ENCODE measurements at places on chromosomes 1 and 21. TPM values are rescaled to one million over a fixed set of nuclear protein-coding genes. Genes with fewer than 3 reads are reported as not detected.

- H3K36me3 ChIP-seq, result no peaks in the 10 kb centered on the region
- no peaks in the 10 kb centered on the region for H3K4me1 ChIP-seq
- DNase-seq, result no peak
- H3K27me3 ChIP-seq, result no peaks in the 10 kb centered on the region
- H3K27ac ChIP-seq, result no peak overlapping the region
These were observed 120.3 kb downstream of the PPIAL4G start for GRCh38 chr1:148362626-148363438.

GRCh38 chr1:205543351-205544301, 39.2 kb downstream of the CDK18 start:
- H3K36me3 ChIP-seq, result no peaks in the 10 kb centered on the region
- no peaks in the 10 kb centered on the region for H3K4me1 ChIP-seq
- no peak overlapping the region for H3K27ac ChIP-seq
- no peaks in the 10 kb centered on the region for H3K27me3 ChIP-seq
- no peak overlapping the region for H3K4me3 ChIP-seq

DNA sequence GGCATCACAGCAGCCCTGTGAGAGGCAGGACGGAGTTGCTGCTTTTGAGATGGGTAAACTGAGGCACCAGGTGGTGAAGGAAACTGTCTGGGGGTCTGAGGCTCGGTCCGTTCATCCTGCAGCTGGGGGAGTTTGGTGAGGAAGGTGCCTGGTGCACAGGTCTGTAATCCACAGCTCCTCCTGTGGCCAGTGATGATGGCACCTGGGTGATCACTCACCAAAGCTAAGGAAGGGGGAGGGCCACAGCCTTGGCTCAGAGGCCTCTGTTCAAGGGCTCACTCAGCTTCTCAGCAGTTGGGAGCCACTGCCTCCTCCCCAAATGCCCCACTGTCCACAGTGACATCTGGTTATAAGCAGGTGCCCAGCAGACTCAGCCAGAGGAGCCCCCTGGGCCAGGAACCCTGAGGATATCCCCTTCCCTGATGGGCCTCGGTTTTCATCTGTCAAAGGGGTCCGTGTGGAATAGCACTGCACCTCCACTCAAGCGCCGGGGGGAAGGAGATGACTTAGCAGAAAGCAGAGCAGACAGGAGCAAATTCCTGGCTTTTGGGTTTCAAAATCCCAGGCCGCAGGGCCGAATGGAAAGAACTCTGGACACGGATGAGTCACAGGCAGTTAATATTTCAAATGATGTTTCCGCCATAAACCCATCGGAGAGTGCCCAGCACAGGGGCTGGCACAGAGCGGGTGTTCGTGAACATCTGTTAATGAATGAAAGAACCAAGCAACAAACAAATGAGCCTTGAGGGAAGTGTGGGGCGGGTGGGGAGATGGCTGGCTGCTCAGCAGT, 82.8 kb downstream of the DMRTB1 start:
- no peaks in the 10 kb centered on the region for H3K27me3 ChIP-seq
- H3K4me3 ChIP-seq, result no peak overlapping the region
- no peak overlapping the region for H3K27ac ChIP-seq
- H3K4me1 ChIP-seq, result no peaks in the 10 kb centered on the region
- no peak for DNase-seq

DNA sequence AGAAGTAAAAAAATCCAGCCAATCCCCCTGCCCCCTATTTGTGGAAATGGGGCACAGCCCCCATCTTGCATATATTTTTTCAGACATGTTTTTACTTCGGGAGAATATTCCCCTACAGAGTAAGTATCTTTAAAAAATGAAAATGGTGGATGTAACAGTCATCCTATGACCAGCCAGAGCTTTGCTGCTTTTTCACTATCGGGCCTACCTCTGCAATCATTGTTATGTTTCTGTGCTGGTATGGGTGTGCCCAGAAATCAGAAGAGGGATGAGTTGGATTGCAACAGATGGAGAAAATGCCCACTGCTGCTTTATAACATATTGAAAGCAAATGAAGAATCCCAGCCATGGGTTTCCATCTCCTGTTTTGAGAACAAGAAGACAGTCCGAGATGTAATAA, 2.9 kb downstream of the CD247 start:
- H3K4me1 ChIP-seq, result no peaks in the 10 kb centered on the region
- DNase-seq, result no peak
- no peak overlapping the region for H3K27ac ChIP-seq
- H3K36me3 ChIP-seq, result no peaks in the 10 kb centered on the region

DNA sequence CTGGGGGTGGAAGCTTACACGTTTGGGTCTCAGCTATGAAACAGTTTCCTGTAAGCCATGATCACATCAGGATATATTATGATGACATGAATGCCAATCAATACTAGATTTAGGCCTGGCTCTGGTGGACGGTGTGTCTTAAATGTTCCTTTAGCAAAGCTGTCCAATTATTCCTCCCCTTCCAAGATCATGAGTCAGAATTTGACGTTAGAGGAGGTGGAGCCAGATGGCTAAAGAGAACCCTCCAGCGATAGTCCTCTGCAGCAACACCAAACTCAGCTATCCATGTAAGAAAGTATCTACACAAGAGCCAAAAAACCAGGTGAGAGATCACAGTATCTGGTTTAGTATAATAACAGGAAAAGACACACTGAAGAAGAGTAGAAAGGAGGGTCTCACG, 47.8 kb downstream of the PACC1 start:
- H3K4me1 ChIP-seq, result no peaks in the 10 kb centered on the region
- DNase-seq, result no peak
- H3K27ac ChIP-seq, result no peak overlapping the region
- H3K27me3 ChIP-seq, result no peaks in the 10 kb centered on the region
- no peak overlapping the region for H3K4me3 ChIP-seq
- no peaks in the 10 kb centered on the region for H3K36me3 ChIP-seq

- DNase-seq, result no peak
- no peaks in the 10 kb centered on the region for H3K27me3 ChIP-seq
- no peak overlapping the region for H3K4me3 ChIP-seq
- H3K36me3 ChIP-seq, result no peaks in the 10 kb centered on the region
- no peak overlapping the region for H3K27ac ChIP-seq
- no peaks in the 10 kb centered on the region for H3K4me1 ChIP-seq
These were observed 35.6 kb downstream of the LRRIQ3 start for GRCh38 chr1:74162333-74162732.

GRCh38 chr1:78060857-78061563, 15.2 kb downstream of the GIPC2 start:
- H3K4me1 ChIP-seq, result no peaks in the 10 kb centered on the region
- no peaks in the 10 kb centered on the region for H3K36me3 ChIP-seq
- H3K27me3 ChIP-seq, result no peaks in the 10 kb centered on the region

DNA sequence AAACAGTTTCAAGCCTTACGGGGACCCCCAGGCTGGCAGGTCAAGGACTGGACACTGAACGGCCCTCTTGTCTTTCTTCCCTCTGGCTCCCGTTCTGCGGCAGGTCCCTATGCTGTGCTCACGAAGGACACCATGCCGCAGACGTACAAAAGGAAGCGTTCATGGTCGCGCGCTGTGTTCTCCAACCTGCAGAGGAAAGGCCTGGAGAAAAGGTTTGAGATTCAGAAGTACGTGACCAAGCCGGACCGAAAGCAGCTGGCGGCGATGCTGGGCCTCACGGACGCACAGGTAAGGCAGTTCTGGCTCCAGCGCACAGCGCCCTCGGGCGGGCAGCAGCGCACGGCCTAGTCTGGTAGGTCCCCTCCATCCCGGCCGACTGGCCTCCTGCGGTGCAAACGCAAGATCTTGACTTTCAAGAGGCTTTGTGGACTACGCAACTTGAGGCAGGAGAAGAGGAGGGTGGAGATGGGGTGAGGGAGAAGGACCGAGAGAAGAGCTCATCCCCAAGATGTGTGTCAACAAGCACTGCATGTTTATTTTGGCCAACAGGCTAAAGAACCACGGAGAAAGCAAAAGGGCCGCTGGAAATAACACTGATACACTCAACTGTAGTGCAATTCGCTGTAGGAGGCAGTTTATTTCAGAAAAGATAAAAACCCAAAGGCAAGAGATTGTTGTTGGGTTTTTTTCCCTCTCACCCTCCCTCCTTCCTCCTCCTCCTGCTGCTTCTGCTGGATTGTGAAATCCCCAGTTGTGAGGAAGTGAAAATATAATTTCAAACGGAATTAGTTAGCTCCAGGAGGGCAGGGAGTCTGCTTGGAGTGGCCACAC, 3.0 kb downstream of the HLX start:
- H3K36me3 ChIP-seq, result no peaks in the 10 kb centered on the region
- no peak overlapping the region for H3K4me3 ChIP-seq
- peaks cover 6% of the 10 kb centered on the region for H3K4me1 ChIP-seq

- no peaks in the 10 kb centered on the region for H3K27me3 ChIP-seq
- no peak for DNase-seq
- no peak overlapping the region for H3K4me3 ChIP-seq
These were observed 149.2 kb downstream of the BEND5 start for GRCh38 chr1:48627486-48627885.

- no peak overlapping the region for H3K27ac ChIP-seq
- no peaks in the 10 kb centered on the region for H3K27me3 ChIP-seq
- DNase-seq, result peak; percentile 35
- H3K4me3 ChIP-seq, result no peak overlapping the region
These were observed 13.2 kb downstream of the PDXK start for GRCh38 chr21:43731891-43732711.

DNA sequence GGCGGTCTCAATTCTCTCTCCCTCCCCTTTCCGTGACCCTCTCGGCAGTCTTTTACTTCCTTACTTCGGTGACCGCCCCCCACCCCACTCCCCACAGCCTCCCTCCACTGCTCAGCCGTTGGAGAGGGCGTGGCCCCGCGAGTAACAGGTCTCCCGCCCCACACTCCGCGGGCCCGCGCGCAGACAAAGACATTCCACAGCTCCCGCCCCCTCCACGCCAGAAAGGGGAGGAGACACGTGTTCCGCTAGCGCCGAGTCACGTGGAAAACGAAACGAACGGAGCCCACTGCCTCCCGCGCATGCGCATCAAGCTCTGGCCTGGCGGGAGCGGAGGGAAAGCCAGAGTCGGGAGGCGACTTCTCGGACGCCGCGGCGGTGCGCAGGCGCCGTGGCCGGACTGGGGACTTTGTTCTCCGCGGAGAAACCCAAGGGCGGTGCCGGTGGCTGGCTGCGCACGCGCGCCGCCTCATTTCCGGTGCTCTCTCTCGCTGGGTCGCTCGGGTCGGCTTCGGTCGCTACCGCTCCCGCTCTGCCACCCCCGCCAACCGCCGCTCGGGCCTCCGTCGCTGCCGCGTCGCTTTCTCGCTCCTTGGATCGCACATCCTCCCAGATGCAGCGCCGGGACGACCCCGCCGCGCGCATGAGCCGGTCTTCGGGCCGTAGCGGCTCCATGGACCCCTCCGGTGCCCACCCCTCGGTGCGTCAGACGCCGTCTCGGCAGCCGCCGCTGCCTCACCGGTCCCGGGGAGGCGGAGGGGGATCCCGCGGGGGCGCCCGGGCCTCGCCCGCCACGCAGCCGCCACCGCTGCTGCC, at the start of gene KHDRBS1:
Gene KHDRBS1 (plus strand): TSS at position 483 of the 813 bp plus-strand sequence. CDS start 128 bp downstream, at position 611.
- peak; percentile 99 for DNase-seq
- H3K36me3 ChIP-seq, result no peaks in the 10 kb centered on the region
- H3K27ac ChIP-seq, result peak within 1 kb of the TSS; percentile 95
- peaks cover 8% of the 10 kb centered on the region for H3K4me1 ChIP-seq
- H3K27me3 ChIP-seq, result no peaks in the 10 kb centered on the region

DNA sequence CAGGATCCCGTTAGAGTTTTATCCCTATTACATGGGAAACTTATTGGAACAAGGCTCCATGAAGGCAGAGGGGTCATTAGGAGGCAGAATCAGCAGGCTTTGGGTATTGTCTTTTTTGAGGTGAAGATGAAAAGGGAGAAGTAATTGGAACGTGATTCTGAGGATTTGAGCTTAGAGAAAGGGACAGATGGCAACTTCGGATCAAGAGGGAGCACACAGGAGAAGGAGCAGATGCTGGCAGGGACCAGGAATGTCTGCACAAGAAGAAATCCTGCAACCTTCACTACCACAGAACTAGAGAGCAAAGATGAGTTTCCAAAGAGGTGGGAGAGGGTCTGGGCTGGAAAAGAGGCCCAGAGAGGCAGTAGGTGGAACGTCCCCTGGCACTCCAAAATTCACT, 202.8 kb downstream of the RRAGC start:
- no peaks in the 10 kb centered on the region for H3K27me3 ChIP-seq
- H3K4me3 ChIP-seq, result no peak overlapping the region
- H3K36me3 ChIP-seq, result no peaks in the 10 kb centered on the region
- no peak for DNase-seq

GRCh38 chr1:1399872-1400575, 889 bp upstream of the CCNL2 start:
- no peaks in the 10 kb centered on the region for H3K27me3 ChIP-seq
- H3K4me3 ChIP-seq, result peak overlapping the region; percentile 64
- peak; percentile 56 for DNase-seq
- H3K36me3 ChIP-seq, result no peaks in the 10 kb centered on the region
- H3K27ac ChIP-seq, result peak overlapping the region; percentile 61
- H3K4me1 ChIP-seq, result peaks cover 10% of the 10 kb centered on the region

DNA sequence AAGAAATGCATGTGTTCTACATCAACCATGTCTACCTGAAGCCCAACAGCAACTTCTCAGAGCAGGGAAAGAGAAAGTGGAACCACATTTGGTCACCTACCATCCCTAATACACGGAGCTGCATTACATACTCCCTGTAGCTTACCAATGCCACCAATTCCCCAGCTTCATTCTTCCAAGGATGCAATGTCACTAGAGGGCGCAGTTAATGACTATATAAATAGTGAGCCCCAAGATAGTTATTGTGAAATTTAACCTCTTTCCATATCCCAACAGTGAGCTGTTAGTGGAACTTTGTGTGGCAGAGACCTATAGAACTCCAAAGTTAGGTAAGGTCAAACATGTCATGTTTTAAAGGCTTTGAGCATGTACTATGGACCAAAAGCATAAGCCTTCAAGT, 618.3 kb downstream of the SMYD3 start:
- DNase-seq, result no peak
- H3K27me3 ChIP-seq, result no peaks in the 10 kb centered on the region
- H3K36me3 ChIP-seq, result no peaks in the 10 kb centered on the region

DNA sequence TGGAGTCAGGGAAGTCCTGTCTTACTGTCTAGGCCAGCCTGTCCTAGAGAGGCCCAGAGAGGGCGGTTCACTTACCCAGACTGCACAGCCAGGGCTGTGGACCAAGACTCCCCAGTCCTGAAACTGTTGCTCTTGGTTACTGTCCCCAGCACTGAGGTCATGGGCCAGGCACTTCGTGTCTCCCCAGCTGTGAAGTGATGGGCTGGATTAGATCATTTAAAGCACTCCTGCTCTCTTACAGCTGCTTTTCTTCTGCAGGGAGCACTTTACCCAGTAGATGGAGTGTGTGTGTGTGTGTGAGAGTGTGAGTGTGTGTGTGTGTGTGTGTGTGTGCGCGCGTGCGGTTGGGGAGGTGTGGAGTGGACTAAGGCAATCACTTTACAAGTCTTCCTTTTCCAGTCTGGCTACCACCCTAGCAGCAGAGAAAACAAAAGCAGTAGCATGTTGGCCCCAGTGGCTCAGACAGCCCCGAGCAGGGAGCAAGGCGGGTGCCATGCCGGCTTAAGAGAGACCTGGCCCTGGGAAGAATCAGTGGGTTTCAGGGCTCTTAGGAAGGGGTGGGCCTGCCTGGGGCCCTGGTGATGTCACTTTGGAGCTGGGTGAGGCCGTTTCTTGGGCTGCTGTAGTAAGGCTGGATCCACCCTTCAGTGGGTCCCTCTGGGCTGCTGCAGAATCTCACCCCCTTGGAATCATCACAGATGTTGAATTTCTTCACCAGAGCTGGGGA, 2.4 kb downstream of the SPSB1 start:
- H3K36me3 ChIP-seq, result no peaks in the 10 kb centered on the region
- peak overlapping the region; percentile 75 for H3K4me3 ChIP-seq
- DNase-seq, result no peak

Gene ITLN2
- total RNA-seq, result 1.8 TPM

Gene LCE1A
- total RNA-seq, result not detected

Gene MYBPH
- total RNA-seq, result not detected
